Stimulated activated CD4-positive, alpha-beta T cell treated with anti-CD3 and anti-CD28 coated beads, Interleukin-4, amount 100 ng/mL, for 48 hours (primary cell): ENCODE measurements at places on chromosomes 5 and 9.

- no peak for DNase-seq
These were observed 177.1 kb downstream of the CPLANE1 start for GRCh38 chr5:37071901-37072581.

DNA sequence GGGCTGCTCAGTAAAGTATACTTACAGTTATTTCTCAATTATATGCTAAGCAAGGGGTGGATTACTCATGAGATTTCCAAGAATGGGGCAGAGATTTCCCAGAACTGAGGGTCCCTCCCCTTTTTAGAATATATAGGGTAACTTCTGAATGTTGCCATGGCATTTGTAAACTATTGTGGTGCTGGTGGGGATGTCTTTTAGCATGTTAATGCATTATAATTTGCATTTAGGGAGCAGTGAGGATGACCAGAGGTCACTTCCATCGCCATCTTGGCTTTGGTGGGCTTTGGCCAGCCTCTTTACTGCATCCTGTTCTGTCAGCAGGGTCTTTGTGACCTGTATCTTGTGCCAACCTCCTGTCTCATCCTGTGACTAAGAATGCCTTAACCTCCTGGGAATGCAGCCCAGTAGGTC, 35.5 kb downstream of the TTC1 start:
- no peak for DNase-seq

DNA sequence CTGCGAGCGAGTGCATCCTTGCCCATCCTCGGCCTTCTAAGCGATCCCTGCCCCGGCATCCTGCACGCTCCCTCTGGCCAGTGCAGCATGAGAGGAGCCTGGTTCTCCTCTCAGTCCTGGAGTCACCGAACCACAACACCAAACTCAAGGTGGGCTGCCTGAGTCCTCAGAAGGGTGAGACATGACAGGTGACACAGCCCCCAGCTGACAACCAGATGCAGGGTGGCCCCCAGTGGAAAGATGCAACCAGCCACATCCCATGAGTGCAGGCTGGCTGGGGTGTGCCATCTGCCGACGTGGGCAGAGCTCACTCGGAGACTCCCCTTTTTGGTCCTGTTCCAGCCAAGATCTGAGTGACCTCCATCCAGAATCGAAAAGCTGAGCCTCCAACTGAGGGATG, 58.4 kb downstream of the COL23A1 start:
- no peak for DNase-seq

DNA sequence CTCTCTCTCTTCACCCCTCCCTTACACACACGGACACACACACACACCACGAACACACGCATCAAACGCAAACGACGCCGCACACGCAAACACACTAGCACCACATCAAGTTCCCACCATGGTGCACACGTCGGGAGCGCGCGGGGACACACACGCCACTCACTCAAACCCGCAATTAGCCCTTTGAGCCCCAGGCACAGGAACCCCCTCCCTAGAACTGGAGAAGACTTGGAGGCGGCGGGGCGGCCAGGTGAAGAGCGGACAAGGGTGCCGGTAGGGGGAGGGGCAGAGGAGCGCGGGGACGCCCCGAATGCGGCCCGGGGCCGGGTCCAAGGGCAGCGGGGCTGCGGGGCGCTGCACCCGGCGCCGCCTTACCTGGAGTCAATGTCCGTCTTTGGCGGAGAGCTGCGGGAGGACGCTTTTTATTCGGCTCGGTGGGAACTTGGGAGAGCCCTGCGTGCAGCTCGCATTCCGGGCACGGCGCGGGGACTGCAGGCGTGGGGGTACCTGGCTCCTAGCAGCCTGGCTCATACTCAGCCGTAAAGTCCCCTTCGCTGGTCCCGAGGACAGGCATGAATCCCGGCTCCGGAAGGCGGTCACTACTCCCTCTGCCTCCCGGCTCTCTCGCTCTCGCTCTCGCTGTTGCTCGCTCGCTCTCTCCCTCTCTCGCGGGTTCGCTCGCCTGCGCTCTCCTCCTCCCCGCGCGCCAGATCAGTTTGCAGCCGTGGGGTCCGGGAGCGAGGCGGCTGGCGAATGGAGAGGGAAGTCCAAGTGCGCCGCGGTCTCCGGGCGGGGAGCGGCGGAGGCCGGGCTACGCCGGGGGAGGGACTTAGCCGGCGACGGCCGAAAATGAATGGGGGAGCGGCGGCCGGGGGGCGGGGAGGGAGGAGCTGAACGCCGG, at the start of gene BRINP1:
Gene BRINP1, minus strand, starts transcription at position 755 of the 901 bp plus-strand sequence. CDS start 56,080 bp downstream, outside the sequence.
- DNase-seq = no peak

DNA sequence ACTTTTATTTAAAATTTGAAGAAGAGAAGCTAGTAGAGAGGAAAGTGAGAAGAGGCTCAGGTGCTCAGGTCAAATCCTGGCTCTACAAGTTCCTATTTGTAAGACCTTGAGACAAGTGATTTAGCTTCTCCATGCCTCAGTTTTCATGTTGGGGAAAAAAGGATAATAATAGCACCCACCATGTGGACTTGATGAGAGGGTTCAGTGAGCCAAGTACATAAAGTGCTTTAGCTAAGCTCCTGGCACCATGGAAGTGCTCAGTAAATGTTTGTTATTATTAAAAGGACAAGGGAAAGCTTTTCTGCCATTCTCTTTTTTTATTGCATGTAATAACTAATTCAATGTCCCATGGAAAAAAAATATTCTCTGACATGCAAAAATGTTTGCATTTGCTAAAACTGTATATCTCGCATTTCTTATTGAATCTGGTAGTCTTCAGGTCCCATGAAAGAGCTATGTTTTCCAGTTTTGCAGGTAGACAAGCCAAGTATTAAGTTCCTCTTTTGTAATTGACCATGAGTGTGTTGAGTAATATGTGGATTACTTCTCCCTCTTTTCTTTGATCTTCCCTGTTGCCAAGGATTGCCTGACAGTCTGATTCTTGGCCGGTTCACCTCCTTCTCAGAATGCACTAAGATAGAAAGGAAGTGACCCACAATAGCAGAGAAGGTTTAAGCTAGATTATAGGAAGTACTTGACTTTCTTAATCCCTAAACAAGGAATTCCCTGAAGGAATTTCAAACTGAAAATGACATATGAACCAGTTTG, 45.6 kb upstream of the TRIM32 start:
- DNase-seq = no peak

DNA sequence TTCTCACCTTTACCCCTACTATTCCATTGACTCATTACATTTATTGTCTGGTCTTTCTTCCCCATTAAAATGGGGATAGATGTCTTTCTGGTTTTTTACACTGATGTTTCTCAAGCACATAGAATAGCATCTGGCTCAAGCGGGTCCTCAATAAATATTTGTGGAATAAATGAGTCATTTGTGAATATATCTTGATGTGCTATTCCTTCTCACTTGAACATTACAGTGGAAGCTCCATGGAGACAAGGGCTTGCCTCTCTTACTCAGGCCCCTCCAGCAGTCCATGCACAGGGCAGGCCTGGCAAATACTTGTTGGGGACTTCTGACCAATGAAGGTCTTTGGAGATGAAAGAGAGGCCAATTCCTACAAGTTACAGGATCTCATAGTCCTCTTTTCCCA, 151.7 kb upstream of the TAS2R1 start:
- no peak for DNase-seq

- DNase-seq = no peak
These were observed 44.3 kb downstream of the SH3RF2 start for GRCh38 chr5:145980718-145981117.

- no peak for DNase-seq
These were observed 10.5 kb downstream of the HSPA4 start for GRCh38 chr5:133062276-133062675.

DNA sequence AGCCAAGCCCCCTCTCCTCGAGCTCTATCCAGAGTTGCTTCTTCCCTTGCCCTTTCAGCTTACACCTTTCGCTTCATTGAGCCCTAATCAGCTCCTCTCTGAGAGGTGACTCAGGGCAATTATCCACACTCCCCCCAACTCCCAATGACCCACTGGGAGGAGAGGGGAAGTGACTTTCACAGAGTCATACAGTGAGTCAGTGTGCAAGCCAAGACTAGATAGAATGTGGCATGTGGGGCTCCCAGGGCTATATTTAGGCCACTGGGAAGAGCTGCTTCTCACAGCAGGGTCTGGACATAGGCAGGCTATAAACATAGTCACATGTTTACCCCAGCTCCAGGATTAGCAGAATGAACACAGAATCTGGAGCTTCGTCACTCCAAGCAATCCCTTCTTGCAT, 57.4 kb downstream of the NRG2 start:
- DNase-seq = no peak

DNA sequence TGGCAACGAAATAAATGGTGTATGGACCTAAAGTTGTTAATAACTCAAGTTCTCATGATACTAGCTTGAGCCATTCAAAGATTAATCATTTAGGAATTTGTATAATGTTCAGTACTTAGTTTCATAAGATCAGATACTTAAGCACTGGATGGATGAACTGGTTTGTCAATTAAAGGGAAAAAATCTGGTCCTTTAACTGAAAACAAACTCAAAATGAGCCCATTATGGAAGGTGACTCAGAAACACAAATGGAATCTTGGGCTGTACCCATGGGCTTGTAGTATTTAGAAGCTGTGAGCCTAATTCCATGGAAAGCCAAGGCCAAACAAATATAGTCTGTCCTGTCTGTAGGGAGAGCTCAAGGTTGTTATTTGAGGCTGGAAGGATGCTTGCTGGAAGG, 27.6 kb upstream of the ADRB2 start:
- no peak for DNase-seq
